ENCODE measurements at places on chromosomes 2 and 18. TPM values are rescaled to one million over a fixed set of nuclear protein-coding genes. Genes with fewer than 3 reads are reported as not detected.

DNA sequence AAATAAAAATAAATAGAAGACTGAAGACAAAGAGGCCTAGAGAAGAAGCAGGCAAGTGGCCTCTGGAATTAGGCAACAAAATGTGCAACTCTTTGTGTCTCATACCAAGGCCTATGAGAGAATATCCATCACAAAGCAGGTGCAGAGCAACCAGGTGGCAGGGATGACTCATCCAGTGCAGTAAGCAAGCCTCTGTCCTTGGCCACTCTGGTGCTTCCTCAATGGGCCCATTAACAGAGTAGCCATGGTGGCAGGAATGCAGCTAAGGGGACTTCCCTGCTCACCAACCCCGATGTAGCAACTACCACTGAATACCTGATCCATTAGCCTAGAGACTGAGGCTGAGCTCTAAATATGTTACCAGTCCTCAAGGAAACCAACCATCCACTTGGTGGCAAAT, 11.0 kb upstream of the EPG5 start:
- no peak overlapping the region for H3K27ac ChIP-seq
- no peak overlapping the region for H3K4me3 ChIP-seq
- H3K36me3 ChIP-seq = no peaks in the 10 kb centered on the region
- no peaks in the 10 kb centered on the region for H3K27me3 ChIP-seq
- no peak for DNase-seq

GRCh38 chr2:234957834-234958135, 6.0 kb downstream of the SH3BP4 start:
- H3K4me3 ChIP-seq = no peak overlapping the region
- H3K27ac ChIP-seq = no peak overlapping the region
- H3K36me3 ChIP-seq = no peaks in the 10 kb centered on the region
- H3K27me3 ChIP-seq = peaks cover 30% of the 10 kb centered on the region
- no peak for DNase-seq

DNA sequence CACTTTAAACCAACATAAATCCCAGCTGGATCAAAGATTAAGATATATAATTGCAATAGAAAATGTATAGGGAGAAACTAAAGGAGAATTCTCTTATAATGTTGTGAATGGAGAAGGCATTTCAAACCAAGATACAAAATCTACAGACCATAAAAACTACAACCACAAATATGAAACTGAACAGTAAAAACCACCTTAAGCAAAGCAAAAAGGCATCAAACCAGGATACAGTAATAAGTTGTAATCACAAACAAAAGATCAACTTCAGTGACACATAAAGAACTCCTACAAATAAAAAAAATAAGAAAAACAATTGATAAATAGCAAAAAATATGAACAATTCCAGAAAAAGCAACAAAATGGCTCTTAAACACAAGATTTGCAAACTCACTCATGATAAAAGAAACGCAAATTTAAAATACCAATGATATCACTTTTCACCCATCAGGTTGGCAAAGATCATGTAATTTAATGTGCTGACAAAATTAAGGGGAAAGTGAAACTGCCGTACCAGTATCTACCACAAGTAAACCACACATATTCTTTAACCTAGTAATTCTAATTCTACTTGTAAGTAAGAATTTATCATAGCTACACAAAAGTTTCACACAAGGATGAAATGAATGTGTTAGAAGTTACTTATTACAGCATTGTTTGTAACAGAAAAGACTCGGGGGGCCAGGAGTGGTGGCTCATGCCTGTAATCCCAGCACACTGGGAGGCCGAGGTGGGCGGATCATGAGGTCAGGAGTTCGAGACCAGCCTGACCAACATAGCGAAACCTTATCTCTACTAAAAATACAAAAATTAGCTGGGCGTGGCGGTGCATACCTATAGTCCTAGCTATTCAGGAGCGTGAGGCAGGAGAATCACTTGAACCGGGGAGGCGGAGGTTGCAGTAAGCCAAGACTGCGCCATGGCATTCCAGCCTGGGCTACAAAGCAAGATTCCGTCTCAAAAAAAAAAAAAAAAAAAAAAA, 101.9 kb downstream of the USP34 start:
- H3K27ac ChIP-seq = peak overlapping the region; percentile 59
- H3K4me3 ChIP-seq = no peak overlapping the region
- peak; percentile 38 for DNase-seq
- peaks cover 42% of the 10 kb centered on the region for H3K36me3 ChIP-seq

GRCh38 chr2:187640926-187641510, 86.8 kb upstream of the TFPI start:
- no peaks in the 10 kb centered on the region for H3K27me3 ChIP-seq
- H3K27ac ChIP-seq = no peak overlapping the region
- no peaks in the 10 kb centered on the region for H3K4me1 ChIP-seq
- no peak overlapping the region for H3K4me3 ChIP-seq

- H3K27ac ChIP-seq = no peak overlapping the region
- H3K4me1 ChIP-seq = no peaks in the 10 kb centered on the region
- DNase-seq = no peak
- no peak overlapping the region for H3K4me3 ChIP-seq
- no peaks in the 10 kb centered on the region for H3K36me3 ChIP-seq
- H3K27me3 ChIP-seq = peaks cover 6% of the 10 kb centered on the region
These were observed 48.6 kb downstream of the ETAA1 start for GRCh38 chr2:67445652-67446268.

DNA sequence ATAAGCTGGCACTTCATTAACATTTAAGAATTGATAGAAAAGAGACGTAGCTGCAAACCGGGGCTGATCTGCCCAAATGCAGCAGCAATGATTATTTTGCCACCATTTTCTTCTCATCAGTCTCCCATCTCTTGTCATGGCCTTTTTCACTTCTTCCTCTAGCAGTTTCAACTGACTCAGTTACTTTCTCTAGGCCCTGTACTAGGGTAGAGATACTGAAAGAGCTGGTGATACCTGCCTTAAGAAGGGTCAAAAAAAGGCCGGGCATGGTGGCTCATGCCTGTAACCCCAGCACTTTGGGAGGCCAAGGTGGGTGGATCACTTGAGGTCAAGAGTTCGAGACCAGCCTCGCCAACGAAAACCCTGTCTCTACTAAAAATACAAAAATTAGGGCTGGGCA, 127.4 kb downstream of the LTBP1 start:
- H3K36me3 ChIP-seq = no peaks in the 10 kb centered on the region
- H3K4me3 ChIP-seq = no peak overlapping the region
- H3K27me3 ChIP-seq = peaks cover 18% of the 10 kb centered on the region

- no peaks in the 10 kb centered on the region for H3K36me3 ChIP-seq
- H3K27me3 ChIP-seq = no peaks in the 10 kb centered on the region
- no peak for DNase-seq
- H3K4me3 ChIP-seq = no peak overlapping the region
- no peaks in the 10 kb centered on the region for H3K4me1 ChIP-seq
- no peak overlapping the region for H3K27ac ChIP-seq
These were observed 152.1 kb upstream of the CELF4 start for GRCh38 chr18:37717656-37718055.

GRCh38 chr2:151518802-151519201, 109.1 kb downstream of the RIF1 start:
- H3K4me1 ChIP-seq = no peaks in the 10 kb centered on the region
- H3K4me3 ChIP-seq = no peak overlapping the region
- DNase-seq = no peak

DNA sequence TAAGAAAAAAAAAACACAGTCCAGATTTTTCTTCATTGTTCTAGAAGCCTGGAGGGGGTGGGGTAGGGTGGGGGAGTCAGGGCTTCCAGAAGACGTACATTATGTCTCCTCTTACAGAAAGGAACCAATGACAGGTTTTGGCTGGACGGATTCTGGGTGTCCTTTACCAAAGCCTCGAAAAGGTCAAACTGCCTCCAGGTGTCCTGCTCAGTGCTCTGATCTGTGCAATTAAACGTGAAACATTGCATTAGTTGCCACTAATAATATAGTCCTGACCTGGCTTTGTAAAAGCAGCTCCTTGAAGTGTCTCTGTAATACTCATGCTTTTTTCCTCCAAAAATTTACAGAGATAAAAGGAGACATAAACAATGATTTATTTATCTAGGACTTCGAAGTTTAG, 11.1 kb upstream of the MTA3 start:
- H3K36me3 ChIP-seq = no peaks in the 10 kb centered on the region
- H3K27me3 ChIP-seq = no peaks in the 10 kb centered on the region
- no peak overlapping the region for H3K27ac ChIP-seq
- no peak overlapping the region for H3K4me3 ChIP-seq
- no peaks in the 10 kb centered on the region for H3K4me1 ChIP-seq

GRCh38 chr18:22563164-22563583, 145.5 kb upstream of the CTAGE1 start:
- peaks cover 5% of the 10 kb centered on the region for H3K4me1 ChIP-seq
- peaks cover 29% of the 10 kb centered on the region for H3K27me3 ChIP-seq
- H3K36me3 ChIP-seq = no peaks in the 10 kb centered on the region
- DNase-seq = peak; percentile 9
- no peak overlapping the region for H3K4me3 ChIP-seq

DNA sequence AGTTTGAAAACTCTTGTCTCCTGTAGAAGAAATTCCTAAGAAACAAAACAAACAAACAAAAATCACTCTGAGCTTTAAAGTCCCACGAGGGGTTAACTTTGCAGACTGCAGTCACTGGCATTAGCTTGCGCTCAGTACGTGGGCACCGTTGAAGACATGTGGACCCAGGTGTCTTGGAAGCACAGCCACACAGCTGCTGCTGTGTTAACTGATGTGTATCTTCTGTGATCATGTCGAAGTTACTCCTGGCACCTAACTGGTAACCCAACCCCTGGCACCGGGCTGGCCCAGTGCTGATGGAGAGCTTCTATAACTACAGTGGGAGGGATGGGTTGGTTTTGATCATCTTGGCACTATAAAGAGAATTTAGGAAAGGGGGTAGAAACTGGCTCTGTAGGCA, 51.6 kb upstream of the FHL2 start:
- no peak for DNase-seq
- H3K27ac ChIP-seq = no peak overlapping the region
- no peak overlapping the region for H3K4me3 ChIP-seq
- peaks cover 4% of the 10 kb centered on the region for H3K27me3 ChIP-seq
- H3K4me1 ChIP-seq = peaks cover 4% of the 10 kb centered on the region
- H3K36me3 ChIP-seq = no peaks in the 10 kb centered on the region

- no peak overlapping the region for H3K4me3 ChIP-seq
- H3K27ac ChIP-seq = no peak overlapping the region
- no peaks in the 10 kb centered on the region for H3K27me3 ChIP-seq
- no peaks in the 10 kb centered on the region for H3K4me1 ChIP-seq
- no peaks in the 10 kb centered on the region for H3K36me3 ChIP-seq
These were observed 413.6 kb downstream of the PTH2R start for GRCh38 chr2:208820014-208820688.

DNA sequence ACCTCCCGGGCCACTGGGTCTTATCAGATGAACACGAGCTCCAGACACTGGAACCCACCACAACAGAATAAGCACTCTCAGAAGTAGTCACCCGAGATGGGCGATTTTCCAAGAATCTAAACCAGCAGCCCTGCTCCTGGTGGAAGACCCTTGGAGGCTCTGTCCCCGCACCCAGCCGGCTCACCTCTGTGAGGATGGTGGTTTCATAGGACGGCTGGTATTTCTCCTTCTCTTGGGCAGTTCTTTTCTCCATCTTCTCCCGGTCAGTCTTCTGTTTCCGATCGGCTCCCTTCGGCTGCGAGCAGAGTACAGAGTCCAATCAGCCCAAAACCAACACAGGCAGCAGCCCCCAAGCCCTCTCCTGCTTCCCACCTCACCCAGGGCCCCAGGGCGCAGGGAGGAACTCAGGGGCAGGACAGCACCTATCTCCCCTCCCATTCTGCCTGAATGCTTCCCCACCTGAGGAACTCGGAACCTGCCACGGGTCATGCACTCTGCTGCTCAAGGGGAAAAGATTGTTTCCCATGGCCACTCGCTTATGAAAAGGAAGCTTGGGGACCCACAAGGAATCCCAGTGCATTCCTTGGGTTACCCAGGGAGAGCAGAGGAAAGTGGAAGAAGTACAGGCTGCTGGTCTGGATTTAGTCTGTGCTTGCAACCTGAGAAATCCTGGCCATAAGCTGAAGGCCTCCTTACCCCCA, 42.7 kb downstream of the TFCP2L1 start:
- H3K36me3 ChIP-seq = no peaks in the 10 kb centered on the region
- no peaks in the 10 kb centered on the region for H3K27me3 ChIP-seq
- H3K4me1 ChIP-seq = no peaks in the 10 kb centered on the region
- H3K27ac ChIP-seq = no peak overlapping the region
- H3K4me3 ChIP-seq = no peak overlapping the region

DNA sequence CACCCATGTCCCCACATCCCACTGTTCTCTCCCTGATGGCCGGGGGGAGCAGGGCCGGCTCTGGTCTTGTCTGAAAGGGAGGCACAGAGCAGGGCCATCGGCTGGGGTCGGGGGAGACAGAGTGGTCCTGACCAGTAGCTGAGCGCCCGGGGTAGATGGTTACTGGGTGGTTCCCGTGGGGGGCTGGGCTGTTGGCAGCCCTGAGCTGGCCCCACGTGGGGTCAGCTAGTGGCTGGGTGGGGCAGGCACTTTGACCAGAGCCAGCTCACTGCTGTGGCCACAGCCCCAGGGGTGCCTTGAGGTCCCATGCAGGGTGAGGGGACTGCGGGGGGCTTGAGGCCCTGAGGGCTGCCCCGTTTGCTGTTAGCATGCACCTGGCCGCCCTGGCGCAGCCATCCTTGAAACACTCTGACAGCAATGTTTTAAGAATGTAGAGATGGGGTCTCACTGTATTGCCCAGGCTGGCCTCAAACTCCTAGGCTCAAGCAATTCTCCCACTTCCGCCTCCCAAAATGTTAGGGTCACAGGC, 12.3 kb upstream of the NEU4 start:
- H3K4me3 ChIP-seq = no peak overlapping the region
- no peak for DNase-seq
- H3K4me1 ChIP-seq = no peaks in the 10 kb centered on the region
- no peaks in the 10 kb centered on the region for H3K36me3 ChIP-seq
- H3K27ac ChIP-seq = no peak overlapping the region

GRCh38 chr2:69917852-69918251, 2.9 kb downstream of the MXD1 start:
- no peaks in the 10 kb centered on the region for H3K27me3 ChIP-seq
- H3K4me1 ChIP-seq = peaks cover 27% of the 10 kb centered on the region
- H3K36me3 ChIP-seq = peaks cover 16% of the 10 kb centered on the region
- no peak for DNase-seq

DNA sequence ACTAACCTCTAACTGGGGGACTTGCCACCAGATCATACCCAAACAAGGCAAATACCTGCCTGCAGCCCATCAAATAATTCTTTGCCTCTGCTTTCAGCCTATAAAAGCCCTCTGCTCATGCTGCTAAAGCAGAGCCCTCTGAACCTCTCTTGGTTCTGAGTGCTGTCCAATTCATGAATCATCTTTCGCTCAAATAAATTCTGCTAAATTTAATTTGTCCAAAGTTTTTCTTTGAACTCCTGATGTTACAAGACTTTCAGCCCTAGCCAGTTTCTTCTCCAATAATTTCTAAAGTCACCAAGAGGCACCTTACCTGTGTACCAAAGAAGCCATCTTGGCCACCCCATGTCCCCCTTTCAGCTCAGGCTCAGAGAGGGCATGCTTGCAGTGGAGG, 72.0 kb downstream of the MRO start:
- H3K27ac ChIP-seq = no peak overlapping the region
- no peaks in the 10 kb centered on the region for H3K4me1 ChIP-seq
- DNase-seq = no peak
- peaks cover 18% of the 10 kb centered on the region for H3K27me3 ChIP-seq

The SRD5A2 gene
- total RNA-seq = not detected

The TLX2 gene
- total RNA-seq = 0.18 TPM

The GLI2 gene
- not detected for total RNA-seq

The SNRNP200 gene
- total RNA-seq = 198 TPM

The TUBA4B gene
- total RNA-seq = not detected

The DUSP19 gene
- 4.2 TPM for total RNA-seq

The OSR1 gene
- total RNA-seq = not detected

The C2orf68 gene
- total RNA-seq = 47.2 TPM

The CHRNA1 gene
- total RNA-seq = not detected

The FBXO48 gene
- total RNA-seq = 2.4 TPM

The SLC35F6 gene
- total RNA-seq = 5.0 TPM

The FAM228A gene
- 0.28 TPM for total RNA-seq

The PRSS56 gene
- not detected for total RNA-seq

The MC5R gene
- total RNA-seq = not detected

The NT5C1B gene
- not detected for total RNA-seq

The EGR4 gene
- 0.41 TPM for total RNA-seq
